ENCODE measurements at places on chromosomes 7 and 10.

GRCh38 chr7:18212308-18212707, 184.7 kb upstream of the PRPS1L1 start:
- DNase-seq, result no peak

DNA sequence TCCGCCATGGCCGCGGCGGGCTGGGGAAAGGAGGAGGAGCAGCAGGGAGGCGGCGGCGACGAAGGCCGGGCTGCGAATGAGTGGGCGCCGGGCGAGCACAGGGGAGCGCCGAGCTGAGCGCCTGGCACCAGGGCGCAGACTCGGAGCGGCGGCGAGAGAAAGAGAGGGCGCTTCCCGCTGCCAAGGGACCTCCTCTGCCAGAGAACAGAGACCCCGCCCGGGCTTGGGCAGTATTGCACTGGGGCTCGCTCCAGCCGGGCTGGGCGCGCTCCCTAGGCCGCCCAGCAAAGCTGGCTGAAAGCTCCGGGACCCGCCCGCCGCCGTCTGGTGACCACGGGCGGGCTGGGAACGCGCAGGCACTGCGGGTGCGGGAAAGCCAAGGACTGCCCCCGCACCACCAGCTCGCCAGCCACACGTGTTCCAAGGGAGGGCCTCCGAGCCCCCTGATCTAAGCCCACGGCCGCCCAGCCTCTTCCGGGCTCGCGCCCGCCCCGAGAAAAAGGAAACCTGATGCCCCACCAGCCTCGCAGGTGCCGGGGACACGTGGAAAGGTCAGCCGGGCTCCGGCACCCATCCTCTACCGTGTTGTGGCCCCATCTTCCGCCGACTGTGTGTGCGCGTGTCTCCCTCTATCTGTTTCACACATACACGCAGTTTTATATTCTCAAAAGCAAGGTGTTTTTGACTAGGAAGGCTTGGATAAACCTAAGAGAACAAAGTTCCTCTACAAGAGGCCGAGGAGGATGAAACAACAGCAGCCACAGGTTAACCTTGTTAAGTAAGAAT, at the start of gene CCDC6:
Gene CCDC6 (minus strand): TSS at position 140 of the 786 bp plus-strand sequence. CDS start 132 bp downstream, at position 8.
- DNase-seq, result peak; percentile 93

DNA sequence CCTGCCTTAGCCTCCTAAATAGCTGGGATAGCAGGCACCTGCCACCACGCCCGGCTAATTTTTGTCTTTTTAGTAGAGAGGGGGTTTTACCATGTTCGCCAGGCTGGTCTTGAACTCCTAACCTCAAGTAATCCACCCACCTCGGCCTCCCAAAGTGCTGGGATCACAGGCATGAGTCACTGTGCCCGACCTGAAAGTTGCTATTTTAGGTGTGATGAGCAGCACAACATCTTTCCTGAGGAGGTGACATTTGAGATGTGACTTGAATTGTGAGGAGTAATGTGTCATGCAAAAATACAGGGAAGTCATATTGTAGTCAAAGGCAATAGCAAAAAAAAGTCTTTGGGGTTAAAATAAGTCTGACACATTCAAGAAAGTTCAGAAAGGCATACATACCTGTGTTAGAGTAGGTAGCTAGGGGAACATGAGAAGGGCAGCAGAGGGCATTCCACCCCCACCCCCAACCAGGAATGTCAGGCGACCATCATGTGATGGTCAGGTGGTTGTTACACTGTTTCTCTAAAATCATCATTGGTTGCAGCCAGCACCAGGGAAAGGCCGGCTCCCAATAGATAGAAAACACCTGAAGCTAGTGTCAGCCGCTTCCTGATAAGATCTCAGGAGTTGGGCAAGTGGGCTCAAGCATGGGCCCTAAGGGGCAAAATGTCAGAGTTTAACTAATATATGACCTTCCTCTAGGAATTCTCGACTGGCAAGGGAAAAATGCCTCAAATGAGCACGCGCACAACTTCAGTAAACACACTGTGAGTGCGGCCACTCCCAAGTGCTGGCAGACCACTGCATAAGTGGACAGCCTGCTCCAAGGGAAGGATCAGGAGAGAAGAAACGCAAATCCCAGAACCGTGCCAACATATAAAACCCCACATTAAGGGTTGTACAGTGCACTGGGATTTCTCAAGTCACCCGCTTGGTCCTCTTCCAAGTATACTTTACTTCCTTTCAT, at the start of gene TACC2:
Gene TACC2 (plus strand): TSS at position 803 of the 964 bp plus-strand sequence. CDS start 32,819 bp downstream, outside the sequence.
- DNase-seq, result peak; percentile 98

- DNase-seq, result no peak
Measured at GRCh38 chr10:54576541-54576940, 224.5 kb downstream of the PCDH15 start.

GRCh38 chr10:88521791-88522190, 61.3 kb downstream of the RNLS start:
- no peak for DNase-seq

DNA sequence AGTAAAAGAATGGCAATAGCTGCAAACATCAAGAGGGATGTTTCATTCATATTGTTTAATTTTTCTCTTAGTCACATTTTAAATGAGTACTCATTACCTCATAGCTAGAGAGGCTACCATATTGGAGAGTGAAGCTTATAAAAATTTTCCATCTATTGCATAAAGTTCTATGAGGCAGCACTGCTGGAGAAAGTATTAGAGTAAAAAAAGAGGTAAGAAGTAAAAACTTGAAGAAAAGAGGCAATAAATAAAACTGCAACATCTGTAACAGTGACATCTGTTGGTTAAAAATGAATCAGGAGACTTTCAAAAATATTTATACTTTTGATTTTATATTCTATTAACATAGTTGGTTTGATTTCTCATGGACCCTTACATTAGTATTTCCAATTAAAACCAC, 284.5 kb upstream of the SEMA3D start:
- DNase-seq, result no peak

GRCh38 chr7:68537051-68537773, 1061.1 kb upstream of the AUTS2 start:
- DNase-seq, result no peak

- DNase-seq, result no peak
Measured at GRCh38 chr10:132205650-132206376, 19.1 kb downstream of the DPYSL4 start.

- DNase-seq, result no peak
Measured at GRCh38 chr7:107960272-107960671, 42.7 kb downstream of the LAMB1 start.

GRCh38 chr10:73862011-73862410, 12.3 kb downstream of the CAMK2G start:
- no peak for DNase-seq

GRCh38 chr10:110764793-110765512, 106.8 kb upstream of the PDCD4 start:
- peak; percentile 7 for DNase-seq

DNA sequence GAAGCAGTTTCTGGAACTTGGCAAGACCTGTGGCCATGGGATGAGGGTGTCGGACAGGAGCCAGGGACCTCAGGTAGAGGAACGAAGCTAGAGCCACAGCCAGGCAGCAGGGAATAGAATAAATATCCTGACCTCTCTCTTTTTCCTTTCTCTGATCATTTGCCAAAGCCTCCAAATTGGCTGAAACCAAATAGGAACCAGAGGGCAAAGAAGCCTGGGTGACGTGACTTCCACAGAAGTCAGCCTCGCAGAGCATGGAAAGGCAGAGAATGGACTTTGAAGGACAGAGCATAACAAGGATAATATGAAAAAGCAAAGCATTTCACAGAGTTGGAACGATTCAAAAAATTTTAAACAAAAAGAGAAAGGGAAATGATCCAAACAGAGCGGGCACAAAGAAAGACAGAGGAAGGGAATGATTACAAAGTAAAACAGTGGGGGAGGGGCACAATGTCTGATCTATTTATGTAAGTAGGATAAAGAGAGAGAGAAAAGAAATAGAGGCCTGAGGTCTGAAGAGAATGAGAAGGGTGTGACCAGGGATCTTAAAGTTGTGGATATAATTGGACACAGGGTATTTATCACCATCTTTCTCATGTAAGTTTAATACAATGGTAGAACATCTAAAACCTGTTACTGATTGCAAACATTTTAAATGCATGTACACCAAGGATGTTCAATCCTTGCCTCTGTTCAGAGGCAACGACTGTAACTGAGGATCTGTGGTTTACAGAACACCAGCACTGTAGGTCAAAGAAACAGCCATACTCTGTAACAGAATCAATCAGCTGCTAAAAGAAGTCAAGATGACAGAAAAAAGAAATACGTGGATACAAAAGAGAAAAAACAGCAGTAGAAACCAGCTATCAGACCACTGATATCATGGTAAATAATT, 4.5 kb upstream of the ZEB1 start:
- DNase-seq, result no peak

- DNase-seq, result no peak
Measured at GRCh38 chr10:103853428-103854264, 1.7 kb downstream of the SH3PXD2A start.

GRCh38 chr10:49761789-49762565, at the start of gene OGDHL:
TSS of gene OGDHL (minus strand) at chr10:49762323. CDS start at chr10:49758592, 3,731 bp downstream.
- peak; percentile 50 for DNase-seq

GRCh38 chr10:53957401-53957800, 843.6 kb downstream of the PCDH15 start:
- peak; percentile 47 for DNase-seq

GRCh38 chr7:149817836-149818535, 20.2 kb upstream of the ZNF862 start:
- no peak for DNase-seq

- DNase-seq, result no peak
Measured at GRCh38 chr7:155278921-155279320, 18.8 kb upstream of the INSIG1 start.

GRCh38 chr7:128389618-128390329, 20.0 kb downstream of the IMPDH1 start:
- DNase-seq, result no peak

- no peak for DNase-seq
Measured at GRCh38 chr10:42936580-42936979, 140.3 kb upstream of the RET start.

DNA sequence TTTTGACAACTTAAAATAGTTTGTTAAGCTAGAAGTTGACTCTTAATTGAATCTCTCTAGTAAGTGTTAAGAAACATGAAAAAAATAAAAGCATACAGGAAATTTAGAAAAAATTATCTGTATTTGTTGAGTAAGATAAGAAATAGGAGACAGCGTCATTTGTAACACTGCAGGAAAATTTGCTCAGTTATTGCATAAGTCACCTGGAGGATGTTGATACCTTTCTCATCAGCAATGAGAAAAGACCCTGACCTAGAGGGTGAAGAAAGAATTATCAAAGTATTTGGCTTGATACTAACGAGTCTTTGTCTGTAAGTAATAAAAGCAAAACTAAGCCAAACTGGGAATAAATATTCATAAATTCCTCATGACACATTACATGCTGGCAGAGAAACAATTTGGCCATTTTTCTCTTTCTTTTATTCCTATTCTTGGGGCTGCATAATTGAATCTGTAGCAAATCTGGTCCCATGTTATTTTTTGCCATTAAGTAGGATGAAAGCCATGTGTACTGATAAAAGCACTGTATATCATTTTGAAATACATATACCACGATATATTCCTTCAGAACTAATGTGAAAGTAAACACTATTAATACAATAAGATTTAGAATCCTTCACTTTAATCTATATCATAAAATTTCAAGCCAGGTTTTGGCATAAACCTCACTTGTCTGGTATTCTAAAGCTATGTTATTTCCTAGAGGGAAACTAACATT, 362.8 kb downstream of the THSD7A start:
- no peak for DNase-seq

DNA sequence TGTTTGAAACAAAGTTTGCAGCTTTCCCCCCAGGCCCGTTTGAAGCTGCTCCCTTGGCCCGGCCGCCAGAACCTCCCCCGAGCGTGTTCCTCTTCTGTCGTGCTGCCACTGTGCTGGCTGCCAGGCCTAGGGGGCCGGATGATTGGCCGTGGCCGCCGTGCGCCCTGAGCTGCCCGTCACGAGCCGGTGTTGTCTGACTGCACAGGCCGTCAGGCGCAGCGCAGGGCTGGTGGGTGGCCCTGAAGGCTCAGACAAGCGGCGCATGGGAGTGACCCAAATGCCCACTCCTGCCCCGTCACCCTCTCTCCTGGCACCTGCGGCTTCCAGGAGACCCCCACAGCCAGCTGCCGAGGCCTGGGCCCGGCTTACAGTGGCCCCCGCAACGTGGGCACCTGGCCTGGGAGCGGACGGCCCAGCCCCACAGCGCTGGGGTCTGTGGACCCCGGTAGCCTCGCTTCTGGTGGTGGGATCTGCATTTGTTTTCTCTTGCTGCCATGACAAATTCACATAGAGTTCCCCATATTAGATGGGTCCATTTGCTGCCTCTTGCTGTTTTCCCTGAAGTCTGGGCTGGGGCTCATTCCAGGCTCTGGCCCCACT, 13.1 kb downstream of the JAKMIP3 start:
- no peak for DNase-seq

GRCh38 chr7:150479023-150479716, 28.7 kb downstream of the GIMAP8 start:
- DNase-seq, result no peak

DNA sequence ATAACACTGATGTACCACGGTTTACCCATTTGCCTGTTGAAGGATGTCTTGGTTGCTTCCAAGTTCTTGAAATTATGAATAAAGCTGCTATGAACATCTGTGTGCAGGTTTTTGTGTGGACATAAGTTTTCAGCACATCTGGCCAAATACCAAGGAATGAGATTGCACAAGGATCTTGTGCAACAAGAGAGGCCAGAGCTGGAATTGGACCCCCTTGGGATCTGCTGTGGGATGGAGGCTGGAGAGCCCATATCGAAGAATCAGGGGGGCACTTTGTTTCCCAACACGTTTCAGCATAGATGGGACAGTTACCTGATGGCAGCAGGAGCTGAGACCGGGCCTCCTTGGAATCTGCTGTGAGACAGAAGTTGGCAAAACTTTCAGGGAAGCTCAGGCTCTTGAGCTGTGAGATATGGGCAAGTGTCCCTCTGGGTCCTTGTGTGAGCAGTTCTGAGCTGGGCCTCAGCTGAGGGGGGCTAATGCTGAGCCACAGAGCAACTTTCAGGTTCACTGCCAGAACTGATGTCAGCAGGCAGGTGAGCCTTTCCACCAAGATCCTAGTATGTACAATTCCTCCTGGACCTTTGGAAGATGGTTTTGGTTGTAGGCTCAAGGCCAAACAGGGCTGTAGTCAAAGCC, 115.2 kb upstream of the RAB18 start:
- DNase-seq, result no peak

GRCh38 chr7:77797734-77798393, 370 bp downstream of the TMEM60 start:
- DNase-seq, result no peak

All from trophoblast cell (in vitro differentiated cells and primary cell).